Chondrocyte (in vitro differentiated cells): ENCODE measurements at places on chromosomes 3 and 15. TPM values are rescaled to one million over a fixed set of nuclear protein-coding genes. Genes with fewer than 3 reads are reported as not detected.

Gene NUTM1
- not detected in 3 replicates for total RNA-seq

GRCh38 chr15:61227269-61227949 lies 1.7 kb downstream of the RORA start:
- no peaks in the 10 kb centered on the region for H3K36me3 ChIP-seq
- peaks cover 13% of the 10 kb centered on the region for H3K4me1 ChIP-seq
- H3K4me3 ChIP-seq = peak overlapping the region; percentile 71
- H3K27ac ChIP-seq = no peak overlapping the region
- DNase-seq = no peak
- H3K27me3 ChIP-seq = peaks cover 19% of the 10 kb centered on the region

DNA sequence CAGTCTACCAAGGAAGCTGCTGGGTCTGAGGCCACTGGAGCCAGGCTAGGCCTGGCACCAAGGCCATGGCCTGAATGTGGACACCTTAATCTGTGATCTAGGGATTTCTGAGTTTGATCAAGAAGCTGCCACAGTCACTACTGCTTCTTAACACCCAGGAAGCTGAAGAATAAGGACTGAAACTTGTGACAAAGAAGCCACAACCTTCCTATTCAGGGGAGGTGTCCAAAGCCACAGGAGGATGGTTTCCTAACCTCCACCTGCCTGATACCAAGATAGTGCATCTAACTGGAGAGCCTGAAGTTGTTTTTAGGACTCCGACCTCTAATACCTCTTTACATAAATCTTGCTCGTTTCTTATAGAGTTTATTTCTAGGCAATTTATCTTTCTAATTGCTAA lies 5.5 kb upstream of the ANO10 start:
- H3K36me3 ChIP-seq = no peaks in the 10 kb centered on the region
- H3K4me3 ChIP-seq = no peak overlapping the region
- DNase-seq = no peak
- no peaks in the 10 kb centered on the region for H3K27me3 ChIP-seq
- H3K4me1 ChIP-seq = peaks cover 11% of the 10 kb centered on the region

Gene ZNF660
- total RNA-seq = 5.3 to 9.4 TPM (median 5.4 TPM) in 3 replicates

Gene STAC
- 0.07 TPM in 1 of 3 replicates, not detected in the others for total RNA-seq

DNA sequence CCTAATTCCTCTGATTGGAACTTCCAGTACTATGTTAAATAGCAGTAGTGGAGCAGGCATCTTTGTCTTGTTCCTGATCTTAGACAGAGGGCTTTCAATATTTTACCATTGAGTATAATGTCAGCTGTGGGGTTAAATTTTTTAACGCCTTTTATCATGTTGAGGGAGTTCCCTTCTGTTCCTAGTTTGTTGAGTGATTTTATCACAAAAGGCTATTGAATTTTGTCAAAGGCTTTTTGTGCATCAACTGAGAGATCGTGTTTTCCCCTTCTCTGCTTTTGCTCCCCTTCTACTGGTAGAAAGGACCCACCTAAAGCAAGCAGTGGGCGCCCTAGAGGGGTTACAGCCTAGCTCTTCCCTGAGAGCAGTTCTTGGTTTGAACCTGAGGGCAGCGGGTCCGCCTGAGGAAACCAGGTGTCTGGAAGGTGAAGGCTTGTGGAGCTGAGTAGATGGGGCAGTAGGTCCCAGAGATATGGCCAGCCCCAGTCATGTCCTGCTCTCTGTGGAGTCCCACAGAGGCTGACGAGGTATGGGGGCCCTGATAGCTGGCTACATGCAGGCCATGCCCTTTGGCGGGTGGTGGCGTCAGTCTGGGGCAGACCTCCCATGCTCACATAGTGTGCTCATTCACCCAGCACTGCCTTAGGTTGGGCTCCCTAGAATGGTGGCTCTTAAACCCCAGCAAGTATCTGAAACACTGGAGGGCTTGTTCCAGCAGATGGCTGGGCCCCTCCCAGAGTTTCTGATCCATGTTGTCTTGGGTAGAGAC lies 11.3 kb downstream of the HDAC11 start:
- H3K4me1 ChIP-seq = peaks cover 4% of the 10 kb centered on the region
- H3K27ac ChIP-seq = no peak overlapping the region
- H3K36me3 ChIP-seq = peaks cover 12% of the 10 kb centered on the region
- H3K4me3 ChIP-seq = no peak overlapping the region
- peak; percentile 62 for DNase-seq

Gene CILP
- total RNA-seq = 0.17 to 0.22 TPM (median 0.21 TPM) in 3 replicates

DNA sequence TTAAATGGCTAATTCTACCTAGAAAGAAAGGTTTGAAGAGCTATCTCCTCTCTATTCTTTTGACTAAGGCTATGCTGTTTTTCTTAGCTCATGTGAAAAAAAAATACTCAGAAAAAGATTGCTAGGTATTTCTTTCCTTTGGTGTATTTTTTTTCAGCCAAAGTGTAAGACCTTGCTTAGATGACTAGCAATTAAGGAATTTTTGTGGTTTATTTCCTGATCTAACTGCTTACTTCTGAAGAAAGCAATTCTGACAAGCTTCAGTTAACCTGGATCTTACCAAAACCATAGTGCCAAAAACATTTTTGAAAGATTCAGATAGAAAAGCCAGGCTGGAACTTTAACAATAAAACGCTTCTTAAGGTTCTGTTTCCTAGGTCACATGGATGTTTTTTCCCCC lies 315.6 kb downstream of the SOX2 start:
- peaks cover 2% of the 10 kb centered on the region for H3K27me3 ChIP-seq
- DNase-seq = no peak
- peaks cover 7% of the 10 kb centered on the region for H3K4me1 ChIP-seq
- H3K27ac ChIP-seq = no peak overlapping the region
- H3K36me3 ChIP-seq = no peaks in the 10 kb centered on the region

Gene GP5
- total RNA-seq = 0.28 TPM in 1 of 3 replicates, not detected in the others

Gene LMCD1
- total RNA-seq = 260 to 268 TPM (median 263 TPM) in 3 replicates

GRCh38 chr3:111012388-111013248 lies 59.0 kb upstream of the NECTIN3 start:
- no peak overlapping the region for H3K4me3 ChIP-seq
- H3K27me3 ChIP-seq = no peaks in the 10 kb centered on the region
- no peaks in the 10 kb centered on the region for H3K4me1 ChIP-seq
- no peak for DNase-seq
- H3K36me3 ChIP-seq = no peaks in the 10 kb centered on the region

DNA sequence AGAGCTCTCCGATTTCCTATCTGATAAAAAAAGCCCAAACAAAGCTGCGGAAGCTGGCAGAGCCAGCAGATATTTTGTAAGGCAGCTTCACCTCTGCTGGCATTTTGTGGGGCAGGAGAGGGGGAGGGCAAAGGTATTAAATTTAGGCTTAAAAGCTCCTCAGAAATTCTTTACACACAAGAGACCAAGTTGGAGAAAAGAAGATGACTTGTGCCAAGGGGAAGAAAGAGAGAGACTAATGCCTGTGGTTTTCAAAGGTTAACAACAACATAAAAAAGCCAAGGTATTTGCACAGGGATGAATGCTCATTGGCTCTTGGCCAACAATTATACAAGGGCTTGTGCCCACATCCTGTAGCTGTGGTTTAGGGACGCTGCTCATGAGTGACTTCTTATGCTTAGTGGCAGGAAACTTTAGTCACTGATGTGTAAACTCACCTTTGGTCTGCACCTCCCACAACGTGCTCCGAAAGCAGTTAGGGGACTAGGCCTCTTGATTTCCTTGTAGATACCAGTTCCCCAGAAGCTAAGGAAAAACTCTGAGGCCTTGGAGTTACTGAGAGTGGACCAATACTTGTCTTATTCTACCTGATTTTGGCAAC lies 152.9 kb downstream of the TPRG1 start:
- no peak for DNase-seq
- H3K36me3 ChIP-seq = no peaks in the 10 kb centered on the region
- no peak overlapping the region for H3K4me3 ChIP-seq
- H3K27ac ChIP-seq = no peak overlapping the region
- H3K27me3 ChIP-seq = peaks cover 17% of the 10 kb centered on the region

Gene GALNT15
- 0.28 to 1.2 TPM (median 0.40 TPM) in 3 replicates for total RNA-seq

Gene TRH
- not detected in 3 replicates for total RNA-seq

DNA sequence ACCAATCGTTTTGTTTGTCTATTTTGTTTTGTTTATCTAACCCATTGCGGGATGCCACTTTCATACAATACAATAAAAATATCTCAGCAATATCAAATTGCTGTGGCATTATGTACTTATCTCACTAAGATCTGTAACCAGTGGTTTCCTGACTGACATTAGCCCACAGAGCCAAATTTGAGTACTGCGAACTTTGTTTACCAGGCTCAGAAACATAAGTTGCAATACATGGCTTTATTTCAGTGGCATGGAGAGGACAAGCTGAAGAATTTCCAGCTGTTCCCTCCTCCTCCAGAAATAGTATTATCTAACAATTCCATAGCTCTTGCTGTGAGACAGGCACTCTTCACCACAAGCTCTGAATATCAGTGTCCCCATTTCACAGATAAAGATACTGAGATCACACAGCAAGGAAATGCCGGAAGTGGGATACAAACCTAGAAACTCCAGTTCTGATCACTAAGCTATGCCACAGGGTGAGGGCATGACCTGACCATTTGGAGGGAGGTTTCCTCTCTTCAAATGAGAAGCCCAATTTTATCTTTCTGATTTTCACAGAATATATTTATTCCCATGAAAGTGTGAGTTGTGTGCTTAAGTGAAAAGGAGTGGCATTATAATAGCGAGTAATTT lies 469.9 kb upstream of the CBLB start:
- no peaks in the 10 kb centered on the region for H3K27me3 ChIP-seq
- peaks cover 27% of the 10 kb centered on the region for H3K4me1 ChIP-seq
- no peaks in the 10 kb centered on the region for H3K36me3 ChIP-seq
- no peak for DNase-seq
- no peak overlapping the region for H3K4me3 ChIP-seq
- no peak overlapping the region for H3K27ac ChIP-seq

DNA sequence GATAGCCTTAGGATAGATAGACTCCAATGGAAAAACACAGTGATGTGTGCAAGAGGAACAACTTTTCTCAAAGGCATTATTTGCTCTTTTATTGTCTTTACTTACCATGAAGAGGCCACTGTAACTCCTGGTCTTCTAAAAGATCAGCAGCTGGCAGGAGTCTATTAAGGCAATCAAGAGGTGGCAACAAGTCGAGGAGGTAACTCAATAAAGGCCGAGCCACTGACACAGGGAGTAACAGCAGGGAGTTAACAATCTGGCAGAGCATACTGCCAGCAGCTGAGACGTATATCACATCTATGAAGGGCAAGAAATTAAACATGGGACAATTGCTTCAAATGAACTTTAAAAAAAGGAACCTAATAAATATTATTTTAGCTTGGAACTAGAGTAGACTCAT lies 106.2 kb downstream of the HERC1 start:
- H3K4me3 ChIP-seq = no peak overlapping the region
- no peaks in the 10 kb centered on the region for H3K27me3 ChIP-seq
- H3K36me3 ChIP-seq = peaks cover 28% of the 10 kb centered on the region
- no peak overlapping the region for H3K27ac ChIP-seq

DNA sequence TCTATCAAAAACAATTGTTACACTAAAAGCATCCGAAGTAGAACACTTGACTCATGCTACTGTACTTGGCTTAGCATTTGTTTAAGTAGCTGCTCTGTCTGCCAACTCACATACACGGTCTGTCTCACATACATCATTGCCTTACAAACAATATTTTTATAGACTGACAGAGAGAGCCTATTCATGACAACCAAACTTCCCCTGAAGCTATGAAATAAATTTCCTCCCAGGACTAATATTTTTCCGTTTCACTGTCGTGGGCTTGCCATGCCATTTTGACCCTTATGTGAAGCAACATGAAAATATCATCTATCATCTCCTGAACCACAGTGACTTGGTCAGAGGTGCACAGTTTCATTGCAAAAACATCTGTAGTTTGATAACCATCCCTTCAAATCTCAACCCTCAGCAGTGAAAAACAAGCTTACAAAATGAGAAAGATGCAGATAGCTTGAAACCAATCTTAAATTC lies 66.5 kb upstream of the PYGO1 start:
- no peaks in the 10 kb centered on the region for H3K36me3 ChIP-seq
- no peak overlapping the region for H3K4me3 ChIP-seq
- peak overlapping the region; percentile 25 for H3K27ac ChIP-seq
- peaks cover 20% of the 10 kb centered on the region for H3K4me1 ChIP-seq
- H3K27me3 ChIP-seq = no peaks in the 10 kb centered on the region
- no peak for DNase-seq

Gene VGLL3
- total RNA-seq = 170 to 405 TPM (median 177 TPM) in 3 replicates

Gene GOLGA8S
- total RNA-seq = 0.32 to 0.94 TPM (median 0.46 TPM) in 3 replicates

DNA sequence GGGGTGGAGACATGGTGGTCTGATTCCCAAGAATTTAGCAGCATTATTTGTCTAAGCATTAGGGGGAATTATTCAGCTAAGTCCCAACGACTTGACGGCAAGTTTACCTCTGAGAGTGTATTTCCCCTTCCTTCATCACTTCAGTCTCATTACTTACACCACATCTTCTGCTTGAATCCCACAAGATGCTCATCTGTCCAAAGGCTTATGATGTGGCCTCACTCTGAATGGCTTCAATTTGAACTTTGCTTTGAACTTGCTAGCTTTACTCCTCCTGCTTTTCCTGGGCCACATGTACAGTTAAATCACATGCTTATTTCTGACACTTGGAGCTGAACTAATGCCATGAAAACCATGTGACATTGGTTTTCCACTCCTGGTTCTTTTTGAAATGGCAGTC lies 231.3 kb upstream of the SATB1 start:
- peaks cover 2% of the 10 kb centered on the region for H3K27me3 ChIP-seq
- H3K4me3 ChIP-seq = no peak overlapping the region
- no peak for DNase-seq

- DNase-seq = no peak
- no peak overlapping the region for H3K4me3 ChIP-seq
Observed at GRCh38 chr3:42613462-42613861, 13.0 kb downstream of the NKTR start.

GRCh38 chr3:146536681-146537080 lies 7.7 kb downstream of the PLSCR1 start:
- H3K4me1 ChIP-seq = peaks cover 30% of the 10 kb centered on the region
- H3K27me3 ChIP-seq = no peaks in the 10 kb centered on the region

GRCh38 chr3:168604767-168605166 lies 509.0 kb upstream of the GOLIM4 start:
- no peak overlapping the region for H3K27ac ChIP-seq
- H3K36me3 ChIP-seq = no peaks in the 10 kb centered on the region
- DNase-seq = no peak
- H3K27me3 ChIP-seq = no peaks in the 10 kb centered on the region

Gene ST8SIA2
- 2.4 to 6.2 TPM (median 4.5 TPM) in 3 replicates for total RNA-seq

DNA sequence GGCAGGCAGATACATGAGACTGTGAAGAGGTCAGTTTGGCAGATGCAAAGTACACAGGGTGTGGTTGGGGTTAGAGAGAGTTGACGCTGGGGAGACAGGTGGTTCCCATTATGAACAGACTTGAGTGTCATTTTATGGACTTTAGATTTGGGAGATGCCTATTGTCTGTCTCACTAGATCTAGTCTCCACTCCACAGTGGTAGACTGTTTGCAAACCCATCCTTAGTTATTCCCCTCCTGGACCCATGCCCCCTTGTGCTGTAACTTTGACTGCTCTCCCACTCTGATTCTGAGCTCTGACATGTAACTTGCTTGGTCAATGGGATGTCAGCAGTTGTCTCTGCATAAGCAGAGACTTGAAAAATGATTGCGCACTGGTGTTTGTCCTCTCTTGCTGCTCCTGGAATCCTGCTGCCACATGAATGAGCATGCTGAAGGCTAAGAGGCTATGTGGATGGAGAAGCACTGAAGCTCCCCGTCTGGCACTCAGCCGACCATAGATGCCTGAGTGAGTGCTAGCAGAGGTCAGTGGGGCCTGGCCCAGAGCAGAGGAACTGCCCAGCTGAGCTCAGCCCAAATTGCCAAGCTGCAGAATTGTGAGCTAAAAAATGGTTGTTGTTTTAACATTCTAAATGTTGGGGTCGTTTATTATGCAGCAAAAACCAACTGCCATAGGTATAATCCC lies 88.2 kb downstream of the FAM43A start:
- H3K27ac ChIP-seq = no peak overlapping the region
- H3K4me1 ChIP-seq = peaks cover 22% of the 10 kb centered on the region
- H3K36me3 ChIP-seq = no peaks in the 10 kb centered on the region
- no peak overlapping the region for H3K4me3 ChIP-seq
- no peak for DNase-seq

Gene SUSD5
- total RNA-seq = 38.5 to 55.6 TPM (median 51.8 TPM) in 3 replicates
